WERI-Rb-1 (cell line): ENCODE measurements at places on chromosomes 3 and 15.

- peak; percentile 18 for DNase-seq
Measured at GRCh38 chr3:31189971-31190370, 295.5 kb upstream of the GADL1 start.

GRCh38 chr3:45406772-45407171 lies 18.4 kb downstream of the LARS2 start:
- no peak for DNase-seq

GRCh38 chr3:189038773-189039745 lies 132.7 kb upstream of the TPRG1 start:
- DNase-seq, result no peak

GRCh38 chr15:92845126-92845508 lies 55.0 kb upstream of the CHD2 start:
- no peak for DNase-seq

DNA sequence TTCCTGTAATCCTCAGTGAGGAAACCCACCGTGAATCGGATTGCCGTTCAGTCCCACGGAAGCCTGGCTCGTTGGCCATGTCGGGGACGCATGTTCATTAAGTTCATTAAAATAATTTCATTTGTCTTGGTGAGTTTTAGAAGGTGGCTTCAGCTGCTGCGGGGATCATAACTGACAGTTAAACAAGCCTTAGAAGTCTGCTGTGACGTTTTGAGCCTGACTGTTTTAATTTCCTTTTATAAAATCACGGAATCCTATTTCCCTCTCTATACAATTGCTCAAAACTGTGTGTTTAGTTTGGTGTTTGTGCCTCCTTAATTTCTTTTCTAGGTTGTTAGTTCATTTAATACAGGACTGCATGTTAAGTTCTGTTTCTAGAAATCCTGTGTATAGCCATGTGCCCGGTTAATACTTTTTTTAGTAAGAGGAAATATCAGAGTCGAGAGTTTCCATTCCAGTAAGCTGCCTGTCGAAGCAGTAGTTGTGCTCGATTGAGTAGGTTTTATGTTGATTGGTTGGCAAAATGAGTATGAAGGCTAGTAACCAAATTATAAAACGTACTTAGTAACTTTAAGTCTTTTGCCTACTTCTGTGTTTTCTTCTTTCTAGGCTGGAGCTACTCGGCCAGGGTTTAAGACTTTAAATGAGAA lies 705 bp downstream of the NIPA2 start:
- no peak for DNase-seq

DNA sequence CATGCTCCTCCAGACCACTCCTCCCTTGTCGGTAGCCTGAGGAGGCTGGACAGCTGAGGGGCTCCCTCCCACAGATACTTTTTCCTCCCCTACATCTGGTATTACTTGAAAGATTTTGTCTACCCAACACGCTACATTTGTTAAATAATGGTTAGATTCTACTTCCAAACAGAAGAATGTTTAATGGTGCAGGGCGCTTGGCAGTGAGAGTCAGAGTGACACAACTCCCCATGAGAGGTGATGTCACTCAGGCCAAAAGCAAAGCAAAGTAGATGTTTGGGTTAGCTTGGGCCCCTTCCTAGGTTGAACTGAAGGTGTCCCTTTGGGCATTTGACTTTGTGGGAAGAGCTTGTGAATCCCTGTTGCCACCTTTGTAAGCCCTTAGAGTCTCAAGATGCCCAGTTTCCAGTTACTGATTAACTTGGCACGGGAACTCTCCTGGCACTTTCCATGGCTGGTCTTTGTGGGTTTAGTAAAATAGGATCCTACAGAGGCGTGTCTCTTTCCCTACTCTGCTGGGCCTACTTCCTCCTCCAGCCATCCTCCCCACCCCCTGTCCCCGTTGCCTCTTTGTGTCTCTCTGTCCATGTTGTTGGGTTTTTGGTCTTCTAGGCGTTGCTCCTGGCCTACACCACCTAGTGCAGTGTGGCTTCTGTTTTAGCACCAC lies 5.6 kb downstream of the LIMD1 start:
- DNase-seq, result no peak

GRCh38 chr3:21237638-21238037 lies 513.4 kb downstream of the ZNF385D start:
- DNase-seq, result no peak

DNA sequence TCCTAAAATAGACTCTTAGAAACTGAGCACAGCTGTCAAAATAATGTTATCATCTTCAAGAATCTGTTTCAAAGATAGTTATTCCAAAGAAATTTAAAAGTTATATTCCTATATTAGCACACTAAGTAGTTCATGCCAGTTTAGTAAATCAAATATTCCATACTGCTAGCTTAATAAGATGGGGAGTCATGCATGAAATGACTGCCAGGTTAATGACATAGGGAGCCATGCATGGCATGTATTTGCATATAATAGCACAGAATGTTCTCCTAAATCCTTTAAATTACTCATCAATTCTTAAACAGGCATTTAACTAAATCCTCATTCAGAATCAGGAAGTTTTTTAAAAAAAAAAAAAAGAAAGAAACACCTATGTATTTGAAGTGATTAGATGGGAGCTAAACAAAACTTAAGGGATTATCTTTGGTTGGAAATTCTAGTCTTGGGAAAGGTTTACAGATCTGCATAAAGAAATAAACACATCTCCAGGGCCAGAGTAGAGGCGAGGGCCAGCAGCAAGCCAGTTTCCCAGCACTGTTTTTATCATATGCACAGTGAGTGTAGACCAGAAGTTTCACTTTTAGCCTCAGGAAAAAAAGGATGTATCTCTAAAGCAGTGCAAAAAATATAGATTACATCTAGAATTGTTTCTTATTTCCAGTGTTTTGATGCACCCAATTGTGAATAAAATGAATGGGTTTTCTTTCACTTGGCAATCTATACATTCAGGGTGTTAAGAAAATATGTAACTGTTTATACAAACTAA lies 366.4 kb upstream of the AGTR1 start:
- no peak for DNase-seq

DNA sequence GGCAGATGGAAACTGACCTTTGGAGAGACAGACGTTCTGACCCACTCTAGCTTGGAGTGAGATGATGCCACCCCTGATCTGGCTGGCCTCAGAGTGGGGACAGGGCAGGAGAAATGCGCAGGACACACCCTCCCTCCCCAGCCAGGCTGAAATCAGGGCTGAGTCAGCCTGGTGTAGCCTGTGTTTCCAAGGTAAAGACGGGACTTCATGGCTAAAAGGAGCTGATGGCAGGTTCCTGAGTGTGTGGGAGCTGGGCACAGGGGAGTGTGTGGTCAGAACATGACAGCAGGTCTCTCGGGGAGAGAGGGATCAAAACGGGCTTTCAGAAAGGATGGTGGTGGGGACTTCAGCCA lies 14.6 kb upstream of the POLG start:
- no peak for DNase-seq

DNA sequence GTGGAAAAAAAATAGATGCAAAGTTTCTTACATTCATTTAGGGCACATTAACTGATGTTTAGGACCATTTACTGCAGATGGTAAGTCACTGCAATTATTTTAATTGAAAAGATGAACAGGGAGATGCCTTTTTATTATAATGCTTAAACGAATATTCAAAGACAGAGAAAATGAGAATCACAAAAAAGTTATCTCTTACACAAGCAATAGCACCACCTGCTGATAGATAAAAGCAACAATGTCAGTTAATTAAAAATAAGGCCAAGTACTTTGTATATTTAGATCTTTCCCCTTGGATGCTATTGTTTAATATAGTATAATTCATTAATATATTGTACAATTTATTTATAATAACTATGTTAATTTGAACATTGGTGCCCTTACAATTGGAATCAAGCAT lies 55.9 kb downstream of the IFT80 start:
- DNase-seq, result no peak

DNA sequence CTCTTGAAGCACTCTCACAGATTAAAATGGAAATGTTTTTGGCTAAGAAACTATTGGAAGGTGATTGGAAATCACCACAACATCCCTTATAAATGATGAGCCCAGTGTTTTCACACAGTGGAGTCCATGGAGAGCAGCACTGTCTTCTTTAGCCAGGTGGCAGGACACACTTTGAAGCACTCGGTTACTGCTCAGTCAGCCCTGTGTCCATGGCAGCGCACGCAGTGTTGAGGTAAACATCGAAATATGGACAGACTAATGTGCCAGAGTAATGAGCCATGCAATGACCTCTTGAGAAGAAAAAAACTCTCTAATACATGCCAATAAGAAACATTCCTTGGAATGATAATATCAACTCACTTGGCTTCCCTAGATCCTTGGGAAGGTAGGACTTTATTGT lies 66.6 kb downstream of the TGFBR2 start:
- no peak for DNase-seq

GRCh38 chr3:149390772-149391212 lies 13.3 kb upstream of the TM4SF1 start:
- DNase-seq, result no peak
